Activated T-helper 2 cell treated with anti-CD3 and anti-CD28 coated beads, Interferon-gamma antibody, Interleukin-2, Interleukin-4, amounts not matched to agents 10 μg/mL and 5 μg/mL and 100 μg/mL, durations not matched to agents 14 hours and 24 hours and 36 hours (primary cell): ENCODE measurements at places on chromosomes 11 and 22. TPM values are rescaled to one million over a fixed set of nuclear protein-coding genes. Genes with fewer than 3 reads are reported as not detected.

Gene LUZP2
- total RNA-seq = not detected in 2 replicates

Gene PATE4
- not detected in 2 replicates for total RNA-seq

Gene TRIM51
- not detected in 2 replicates for total RNA-seq

Gene IRAG1
- not detected in 2 replicates for total RNA-seq

Gene CELSR1
- 0.30 and 0.41 TPM in 2 replicates for total RNA-seq

Gene MMP8
- not detected in 2 replicates for total RNA-seq

Gene RHOD
- 0.30 and 0.39 TPM in 2 replicates for total RNA-seq

Gene PTPN5
- total RNA-seq = not detected in 2 replicates

DNA sequence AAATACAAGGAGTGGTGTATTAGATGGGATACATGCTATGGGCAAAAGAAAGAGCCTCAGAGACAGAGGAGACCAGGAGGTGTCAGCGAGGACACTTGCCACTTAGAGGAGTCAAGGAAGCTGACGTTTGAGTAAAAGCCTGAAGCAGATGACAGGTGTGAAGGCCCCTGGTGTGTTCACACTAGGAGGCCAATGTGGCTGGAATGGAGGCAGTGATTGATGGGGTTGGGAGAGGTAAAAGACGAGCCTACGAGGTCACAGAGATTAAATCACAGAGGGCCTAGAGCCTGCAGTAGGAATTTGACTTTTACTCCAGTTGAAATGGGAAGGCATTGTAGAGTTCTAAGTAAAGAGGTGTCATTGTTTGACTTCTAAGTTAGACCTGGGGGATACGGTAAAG, 12.0 kb upstream of the GDPD5 start:
- H3K4me1 ChIP-seq = peaks cover 34% of the 10 kb centered on the region
- H3K27me3 ChIP-seq = no peaks in the 10 kb centered on the region
- no peak overlapping the region for H3K4me3 ChIP-seq

DNA sequence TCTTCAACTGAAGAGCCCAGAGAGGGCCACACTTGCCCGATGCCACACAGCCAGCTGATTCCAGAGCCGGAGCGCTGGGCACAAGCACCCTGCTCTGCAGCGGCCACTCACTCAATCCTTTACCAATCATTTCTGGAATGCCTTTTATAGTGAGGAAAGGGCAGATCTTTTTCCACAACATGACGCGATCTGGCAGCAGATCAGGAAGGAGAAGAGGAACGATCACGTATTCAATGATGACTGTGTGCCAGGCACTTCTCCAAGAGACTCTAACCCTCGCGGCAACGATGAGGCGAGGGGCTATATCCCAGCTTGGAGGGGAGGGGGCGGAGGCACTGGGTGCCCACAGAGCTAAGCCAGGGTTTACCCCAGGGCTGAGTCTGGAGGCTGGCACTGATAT, 56.3 kb upstream of the TCF20 start:
- H3K27ac ChIP-seq = no peak overlapping the region
- H3K36me3 ChIP-seq = no peaks in the 10 kb centered on the region
- no peaks in the 10 kb centered on the region for H3K27me3 ChIP-seq
- peaks cover 16% of the 10 kb centered on the region for H3K4me1 ChIP-seq
- no peak overlapping the region for H3K4me3 ChIP-seq
- no peak for DNase-seq
